ENCODE measurements at places on chromosomes 4 and X.
A peak's percentile ranks its signal among the peaks of the same experiment; 100 is the strongest.

DNA sequence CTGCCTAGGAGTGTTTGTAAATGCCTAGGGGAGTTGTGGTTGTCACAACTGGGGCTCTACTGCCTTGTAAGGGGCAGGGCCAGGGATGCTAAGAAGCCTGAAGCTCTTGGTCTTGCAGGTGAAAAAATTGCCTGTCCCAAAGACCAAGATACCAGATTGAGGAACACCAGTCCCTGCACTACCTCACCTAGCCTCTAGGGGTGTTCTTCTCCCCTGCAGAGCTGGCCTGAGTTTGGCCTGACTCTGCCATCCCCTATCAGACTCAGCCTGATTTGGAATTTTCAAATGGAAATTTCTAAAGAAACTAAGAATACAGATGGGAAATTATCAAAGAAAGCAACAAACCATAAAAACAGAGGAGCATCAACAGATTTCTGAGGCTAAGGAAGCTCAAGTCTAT, 90.4 kb downstream of the ZC4H2 start:
- no peak for DNase-seq

DNA sequence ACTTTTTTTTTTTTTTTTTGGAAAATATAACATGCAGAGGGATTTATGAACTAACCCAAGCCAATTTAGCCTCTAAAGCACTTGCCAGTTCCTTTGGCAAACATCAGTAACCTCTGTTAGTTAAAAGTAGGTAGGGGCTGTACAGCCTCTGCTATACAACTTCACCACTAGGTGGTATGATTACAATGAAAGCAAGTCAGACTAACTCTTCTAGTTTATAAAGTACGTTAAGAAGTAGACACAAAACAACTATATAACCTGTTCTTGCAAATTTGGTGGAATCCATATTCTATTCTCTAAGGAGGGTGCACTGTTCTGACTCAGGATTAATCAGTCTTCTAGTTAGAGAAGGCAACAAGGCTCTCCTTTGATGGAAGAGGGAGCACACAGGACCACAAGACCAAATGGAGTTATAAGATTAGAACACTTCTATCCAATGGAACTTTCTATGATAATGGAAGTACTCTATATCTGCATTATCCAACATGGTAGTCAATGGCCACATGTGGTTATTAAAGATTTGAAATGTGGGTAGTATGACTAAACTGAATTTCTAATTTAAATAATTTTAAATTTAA, 12.8 kb downstream of the AIMP1 start:
- no peak for DNase-seq

DNA sequence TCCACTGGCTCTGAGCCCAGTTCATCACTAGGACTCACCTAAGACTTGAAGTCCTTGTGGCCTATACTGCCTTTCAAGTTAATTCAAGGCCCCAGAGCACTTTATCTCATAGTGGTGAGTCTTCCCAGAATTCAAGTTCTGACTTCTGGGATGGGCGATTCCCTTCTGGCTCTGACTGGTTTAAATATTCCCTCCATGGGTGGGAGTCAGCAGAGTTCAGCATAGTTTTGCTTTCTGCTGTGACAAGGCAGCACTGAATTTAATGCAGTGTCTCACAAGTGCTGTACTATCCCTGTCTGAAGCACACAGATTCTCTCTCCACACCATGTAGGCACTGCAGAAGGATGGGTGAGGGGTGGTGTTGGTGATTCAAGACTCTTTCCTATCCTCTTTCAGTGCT, 46.5 kb downstream of the KLF8 start:
- DNase-seq = no peak

- no peak for DNase-seq
These were observed 55.7 kb upstream of the MMAA start for GRCh38 chr4:145563293-145563985.

GRCh38 chr4:87005369-87005689, 70.5 kb downstream of the AFF1 start:
- DNase-seq = no peak

- no peak for DNase-seq
These were observed 23.1 kb downstream of the EIF4E start for GRCh38 chr4:98905839-98906238.

DNA sequence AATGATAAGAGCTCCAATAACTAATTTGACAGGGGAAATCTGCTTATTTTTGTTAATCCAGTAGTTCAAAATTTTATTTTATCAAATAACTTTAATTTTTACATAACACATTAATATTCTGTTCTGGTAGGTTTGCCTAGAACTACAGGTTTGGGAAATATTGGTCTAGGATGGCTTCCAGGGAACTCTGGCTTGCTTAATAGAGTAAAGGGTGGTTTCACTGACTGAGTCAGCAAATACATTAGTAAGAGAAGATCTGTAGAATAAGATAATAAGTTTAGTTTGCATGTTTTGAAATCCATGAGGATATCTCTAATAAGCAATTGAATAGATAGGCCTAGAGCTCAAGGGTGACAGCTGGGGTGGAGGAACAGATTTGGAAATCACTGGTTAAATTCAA, 500.7 kb downstream of the ZNF674 start:
- no peak for DNase-seq

- no peak for DNase-seq
These were observed 330.3 kb upstream of the PITX2 start for GRCh38 chr4:110953191-110953590.

DNA sequence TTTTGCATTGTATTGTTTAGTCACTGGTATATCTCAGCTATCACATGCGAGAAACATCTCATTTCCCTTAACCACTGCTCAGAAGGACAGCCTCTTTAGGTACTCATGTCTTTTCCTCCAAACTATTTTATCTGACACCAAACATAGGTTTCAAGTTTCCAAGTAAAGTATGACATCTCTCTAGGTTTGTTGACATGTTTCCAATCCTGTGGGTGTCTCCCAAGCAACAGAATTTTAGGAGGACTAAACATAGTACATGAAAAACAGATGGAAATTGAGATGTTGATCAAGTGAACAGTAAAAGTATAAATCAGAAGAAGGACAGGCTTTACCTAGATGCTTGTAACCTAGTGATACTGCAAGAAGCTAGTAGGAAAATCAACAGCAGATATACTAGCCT, 371.4 kb downstream of the DTHD1 start:
- DNase-seq = no peak

DNA sequence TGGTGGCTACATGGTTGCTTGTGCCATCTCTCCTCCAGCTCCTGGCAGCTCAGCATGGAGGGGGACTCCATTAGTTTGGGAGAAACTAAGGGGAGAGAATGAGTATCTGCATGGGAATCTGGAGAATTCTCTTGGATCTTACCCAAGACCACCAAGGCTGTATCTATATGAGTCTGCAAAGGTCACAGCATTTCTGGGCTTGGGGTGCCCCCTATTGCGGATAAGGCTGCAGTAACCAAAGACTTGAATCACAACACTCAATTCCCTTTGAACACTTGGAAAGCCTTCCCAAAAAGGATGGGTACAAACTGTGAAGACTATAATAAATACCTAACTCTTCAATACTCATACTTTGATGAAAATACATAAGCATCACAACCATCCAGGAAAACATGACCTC, 623.5 kb upstream of the NR3C2 start:
- no peak for DNase-seq

- peak; percentile 22 for DNase-seq
These were observed 51.5 kb upstream of the TRPC3 start for GRCh38 chr4:122003335-122003734.
